ENCODE measurements at places on chromosomes 7 and 10.

- DNase-seq: no peak
These were observed 9.0 kb upstream of the DLX6 start for GRCh38 chr7:96996111-96996957.

- no peak for DNase-seq
These were observed 347.8 kb downstream of the ETV1 start for GRCh38 chr7:13641714-13642113.

DNA sequence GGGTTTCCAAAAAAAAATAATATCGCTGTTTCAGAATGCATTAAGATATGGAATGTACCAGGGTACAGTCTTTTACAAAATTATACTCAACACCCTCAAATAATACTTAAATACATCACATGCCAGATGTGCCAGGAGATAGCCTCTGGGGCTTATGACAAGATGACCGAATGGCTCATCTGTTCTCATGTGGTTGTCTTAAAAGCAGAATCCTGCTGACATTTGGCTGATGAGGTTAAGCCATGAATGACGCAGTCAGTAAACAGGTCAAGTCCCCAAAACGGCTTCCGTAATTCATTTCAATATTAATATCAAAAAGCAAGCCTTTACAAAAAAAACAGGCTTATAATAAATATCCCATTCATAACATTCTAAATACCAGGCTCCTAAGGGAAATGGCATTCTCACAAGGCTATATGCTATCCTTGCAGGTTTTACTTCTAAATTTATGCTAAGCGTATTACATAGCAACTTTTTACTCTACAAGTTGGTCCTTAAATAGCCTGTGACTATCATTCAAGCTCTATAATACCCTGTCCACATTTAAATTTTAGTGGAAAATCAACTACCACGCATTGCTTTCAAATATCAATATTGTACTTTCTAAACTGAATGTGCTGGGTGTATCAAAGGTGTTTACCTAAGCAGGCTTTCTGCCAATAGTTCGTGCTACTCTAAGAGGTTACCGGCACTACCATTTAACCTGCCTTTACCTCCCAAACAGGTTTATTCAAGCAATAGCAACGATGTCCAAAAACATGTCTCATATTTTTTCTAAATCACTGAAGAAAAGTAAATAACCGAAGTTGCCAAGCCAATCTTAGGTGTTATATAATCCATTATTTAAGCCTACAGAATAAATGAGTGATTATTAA, 15.6 kb downstream of the SMURF1 start:
- no peak for DNase-seq

DNA sequence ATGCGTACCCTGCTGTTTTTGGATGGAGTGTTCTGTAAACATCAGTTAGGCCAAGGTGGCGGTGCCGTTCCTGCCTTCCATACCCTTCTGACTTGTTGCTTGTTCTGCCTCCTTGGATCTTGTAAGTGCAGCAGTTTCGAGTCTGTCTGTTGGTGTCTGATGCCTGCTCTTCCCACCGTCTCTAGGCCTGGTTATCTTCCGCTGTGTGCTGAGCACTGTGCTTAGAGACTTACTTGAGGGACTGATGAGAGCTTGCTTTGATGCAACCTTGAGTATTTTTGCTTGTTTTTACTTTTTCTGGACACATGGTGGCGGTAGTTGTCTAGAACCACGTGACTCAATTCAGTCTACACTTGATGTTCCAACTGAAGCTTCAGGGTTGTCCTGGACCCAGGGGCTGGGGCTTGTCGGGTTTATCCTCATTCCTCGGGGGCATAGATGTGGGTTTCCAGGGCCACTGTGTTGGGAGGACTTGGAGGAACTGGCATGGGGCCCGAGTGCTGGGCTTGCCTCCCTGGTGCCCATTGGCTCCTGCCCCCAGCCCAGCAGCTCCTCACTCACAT, 14.4 kb upstream of the SPRN start:
- no peak for DNase-seq

DNA sequence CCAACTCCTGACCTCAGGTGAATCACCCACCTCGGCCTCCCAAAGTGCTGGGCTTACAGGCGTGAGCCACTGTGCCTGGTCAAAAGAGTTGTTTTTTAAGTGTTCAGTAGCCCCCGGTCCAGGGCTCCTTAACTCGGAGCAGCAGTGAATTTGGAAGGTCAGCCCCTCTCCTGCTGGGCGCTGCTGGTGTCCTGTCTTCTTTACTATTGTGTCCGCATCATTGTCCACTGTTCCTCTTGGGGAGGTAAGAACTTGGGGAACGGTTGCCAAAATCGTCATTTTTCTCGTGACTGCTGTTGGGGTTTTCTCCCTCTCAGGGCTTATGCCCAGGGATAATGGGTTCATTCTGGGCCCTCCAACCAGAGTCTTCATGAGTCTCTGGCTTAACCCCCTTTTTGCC, 46.7 kb downstream of the CAMK1D start:
- no peak for DNase-seq

GRCh38 chr10:58307676-58308075, 27.1 kb upstream of the UBE2D1 start:
- DNase-seq: no peak

DNA sequence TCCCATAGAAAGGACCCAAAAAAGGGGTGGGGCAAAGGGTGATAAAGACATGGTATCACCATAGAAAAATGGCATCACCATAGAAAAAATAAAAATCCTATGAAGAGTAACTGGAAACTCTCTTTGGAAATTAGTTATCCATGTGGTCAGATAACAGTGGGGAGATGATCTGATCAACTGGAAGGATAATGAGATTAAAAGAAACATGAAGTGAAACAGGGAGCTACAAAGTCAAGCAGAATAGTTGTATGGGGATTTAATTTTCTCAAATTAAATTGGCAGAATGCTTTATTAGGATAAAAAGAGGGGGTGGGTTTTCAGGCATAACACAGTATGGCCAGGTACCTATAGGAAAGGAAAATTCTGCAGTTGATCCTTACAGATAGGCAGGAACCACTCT, 111.2 kb downstream of the WNT2 start:
- DNase-seq: no peak

GRCh38 chr10:67175354-67175753, 249.5 kb downstream of the LRRTM3 start:
- DNase-seq: no peak

GRCh38 chr10:111739874-111740139, 443.8 kb downstream of the GPAM start:
- DNase-seq: no peak

GRCh38 chr10:124745673-124746072, 1.5 kb upstream of the FAM53B start:
- DNase-seq: no peak

- DNase-seq: no peak
These were observed 37.6 kb downstream of the MICU1 start for GRCh38 chr10:72588266-72588665.

- DNase-seq: no peak
These were observed 15.5 kb upstream of the RALA start for GRCh38 chr7:39607865-39608264.

DNA sequence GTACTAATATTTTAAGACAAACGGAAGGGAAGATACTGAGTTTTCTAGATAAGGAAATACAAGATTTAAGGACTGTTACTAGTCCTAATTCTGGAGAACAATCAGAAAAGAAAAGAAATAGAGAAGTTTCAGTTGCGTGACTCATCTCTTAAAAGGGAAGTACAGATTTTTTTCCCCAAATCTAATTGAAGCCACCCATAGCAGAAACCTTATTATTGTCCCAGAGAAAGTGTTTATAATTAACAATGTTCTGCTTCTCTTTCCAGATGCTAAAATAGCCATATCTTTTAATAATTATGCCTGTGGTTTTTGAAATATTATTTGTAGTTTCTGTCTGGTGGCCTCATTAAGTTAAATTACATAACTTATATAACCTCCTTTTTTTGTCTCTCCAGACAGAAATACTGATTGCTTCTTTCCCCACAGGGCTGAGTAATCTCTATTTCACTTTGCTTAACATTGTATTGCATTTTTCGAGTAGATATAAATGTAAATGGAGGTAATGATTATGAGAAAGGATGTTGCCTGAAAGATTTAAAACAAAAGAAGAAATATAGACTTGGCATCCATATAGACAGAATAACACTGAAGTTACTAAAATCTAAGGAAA, 240.7 kb upstream of the MBL2 start:
- DNase-seq: no peak

DNA sequence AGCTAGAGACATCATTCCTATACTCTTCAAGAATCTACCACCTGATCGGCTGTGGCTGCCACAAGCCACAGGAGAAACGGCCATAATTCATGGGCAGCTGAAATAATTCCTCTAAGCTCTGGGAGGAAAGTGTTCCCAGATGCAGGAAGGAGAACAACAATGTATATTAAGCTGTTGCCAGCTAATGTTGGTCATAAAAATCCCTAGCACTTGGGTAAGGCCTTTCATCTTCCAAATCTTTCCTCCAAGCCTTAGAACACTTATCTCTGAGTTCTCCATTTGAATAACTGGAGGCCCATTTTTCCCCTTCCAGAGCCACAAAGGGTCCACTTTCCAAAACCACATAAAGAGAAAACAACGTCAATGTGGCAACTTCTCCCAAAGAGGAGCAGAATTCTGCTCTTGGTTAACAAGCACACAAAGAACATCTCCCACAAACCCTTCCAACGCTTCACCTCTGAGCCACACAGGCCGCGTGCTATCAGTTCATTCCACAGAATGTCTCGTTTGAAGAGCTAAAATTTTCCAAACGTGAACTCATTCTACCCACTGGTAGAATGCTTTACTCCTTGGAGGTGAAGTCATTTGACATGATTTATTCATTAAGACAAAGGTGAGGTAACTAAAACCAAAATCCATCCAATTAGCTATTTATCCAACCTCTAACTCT, 11.2 kb downstream of the KCNMA1 start:
- DNase-seq: no peak

DNA sequence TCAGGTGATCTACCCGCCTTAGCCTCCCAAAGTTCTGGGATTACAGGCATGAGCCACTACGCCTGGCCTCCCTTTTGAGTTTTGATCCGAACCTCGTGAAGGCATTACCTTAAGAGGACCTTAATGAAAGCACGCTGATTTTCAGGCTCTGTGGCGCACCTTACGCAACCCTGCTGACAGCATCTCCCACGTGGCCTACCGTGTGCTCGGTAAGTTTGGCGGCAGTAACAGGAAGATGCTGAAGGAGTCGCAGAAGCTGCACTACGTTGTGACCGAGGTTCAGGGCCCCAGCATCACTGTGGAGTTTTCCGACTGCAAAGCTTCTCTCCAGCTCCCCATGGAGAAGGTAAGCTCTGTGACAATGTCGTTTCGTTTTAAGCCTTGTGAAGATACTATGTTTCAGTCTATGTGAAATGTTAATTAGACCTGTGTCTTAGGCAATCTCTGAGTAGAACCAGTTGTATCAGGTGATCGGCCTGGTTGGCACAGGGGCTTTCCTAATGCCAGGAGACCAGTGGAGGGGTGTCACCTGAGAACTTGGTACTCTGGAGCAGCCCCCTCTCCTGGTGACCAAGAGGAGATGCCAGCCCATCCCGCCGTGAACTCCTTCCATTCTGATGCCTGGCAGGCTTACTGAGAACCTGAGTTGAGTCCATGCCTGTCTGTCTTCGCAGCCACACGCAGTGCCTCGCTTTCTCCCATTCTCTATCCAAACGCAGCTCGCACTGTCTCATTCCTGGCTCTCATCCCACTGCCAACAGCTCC, 43.5 kb downstream of the TRRAP start:
- DNase-seq: no peak

All from osteocyte (in vitro differentiated cells).